ENCODE measurements at places on chromosomes 13 and 19. TPM values are rescaled to one million over a fixed set of nuclear protein-coding genes. Genes with fewer than 3 reads are reported as not detected.

DNA sequence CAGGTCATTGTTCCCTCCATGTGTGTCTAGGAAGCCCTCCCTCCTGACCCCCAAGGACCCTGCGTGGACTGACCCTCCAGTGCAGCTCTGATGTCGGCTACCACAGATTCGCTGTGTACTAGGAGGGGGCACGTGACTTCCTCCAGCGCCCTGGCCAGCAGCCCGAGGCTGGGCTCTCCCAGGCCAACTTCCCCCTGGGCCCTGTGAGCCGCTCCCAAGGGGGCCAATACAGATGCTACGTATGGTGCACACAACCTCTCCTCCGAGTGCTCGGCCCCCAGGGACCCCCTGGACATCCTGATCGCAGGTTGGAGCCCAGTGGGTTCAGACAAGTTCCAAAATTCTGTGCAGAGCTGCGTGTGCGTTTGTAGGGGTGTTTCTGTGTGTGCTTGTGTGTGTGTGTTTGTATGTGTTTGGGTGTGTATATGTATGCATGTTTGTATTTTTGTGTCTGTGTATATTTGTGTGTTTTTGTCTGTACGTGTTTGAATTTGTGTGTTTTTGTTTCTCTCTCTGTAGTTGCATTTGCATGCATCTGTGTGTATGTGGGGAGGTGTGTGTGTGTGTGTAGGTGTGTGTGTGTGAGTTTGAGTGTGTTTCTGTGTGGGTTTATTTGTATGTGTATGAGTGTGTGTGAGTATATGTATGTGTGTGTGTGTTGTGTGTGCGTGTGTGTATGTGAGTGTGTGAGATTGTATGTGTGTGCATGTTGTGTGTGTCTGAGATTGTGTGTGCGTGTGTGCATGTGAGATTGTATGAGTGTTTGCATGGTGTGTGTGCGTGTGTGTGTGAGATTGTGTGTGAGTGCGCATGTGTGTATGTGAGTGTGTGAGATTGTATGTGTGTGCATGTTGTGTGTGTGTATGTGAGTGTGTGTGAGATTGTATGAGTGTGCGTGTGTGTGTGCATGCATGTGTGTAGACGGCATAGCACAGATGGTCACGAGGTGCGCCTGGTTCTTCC is 21.4 kb upstream of the LILRA2 start:
- no peak for DNase-seq

- DNase-seq, result no peak
These were observed 187.3 kb downstream of the NUFIP1 start for GRCh38 chr13:44801990-44802389.

CLIP3 gene
- total RNA-seq, result 8.2 TPM

GRCh38 chr19:19900139-19900728 is 512 bp upstream of the ZNF93 start:
- DNase-seq, result no peak

- DNase-seq, result no peak
These were observed 2.4 kb downstream of the SIGLECL1 start for GRCh38 chr19:51253088-51253806.

- DNase-seq, result no peak
These were observed 179.1 kb upstream of the MIR17HG start for GRCh38 chr13:91168386-91168711.

DNA sequence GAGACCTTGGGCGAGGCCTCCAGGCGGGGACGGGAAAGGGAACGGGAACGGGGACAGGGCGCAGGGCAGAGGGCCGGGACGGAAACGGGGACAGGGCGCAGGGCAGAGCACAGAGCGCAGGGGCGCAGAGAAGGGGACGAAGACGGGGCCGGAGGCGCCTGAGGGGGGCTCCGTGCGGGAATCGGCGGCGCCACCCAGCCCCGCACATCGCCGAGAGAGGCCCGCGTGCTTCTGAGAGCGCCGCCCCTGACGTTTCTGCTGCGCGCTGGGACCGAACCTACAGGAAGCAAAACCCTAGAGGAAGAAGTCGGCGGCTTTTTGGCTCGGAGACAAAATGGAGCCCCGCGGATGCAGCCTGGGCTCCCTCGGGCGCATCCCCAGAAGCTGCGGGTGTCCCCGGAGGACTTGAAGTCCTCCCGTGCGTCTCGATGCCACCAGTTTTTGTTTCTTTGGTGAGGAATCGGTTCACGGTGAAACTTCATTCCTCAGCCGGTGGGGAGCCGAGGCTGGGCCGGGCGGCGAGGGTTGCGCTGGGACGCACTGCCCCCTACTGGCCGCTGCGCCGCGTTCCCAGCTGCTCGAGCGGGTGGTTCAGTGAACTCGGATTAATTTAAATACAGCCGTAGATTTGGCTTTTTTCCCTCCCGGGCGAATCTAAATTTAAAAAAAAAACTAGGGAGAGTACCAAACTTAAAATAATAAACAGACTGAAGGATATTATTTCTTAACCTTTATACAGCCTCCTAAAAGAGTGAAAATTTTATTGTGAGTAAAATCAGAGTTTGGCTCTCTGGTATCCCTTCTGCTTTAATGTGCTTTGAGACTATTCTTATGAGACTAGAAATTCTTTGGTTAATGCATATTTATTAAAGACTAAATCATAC is 350.0 kb upstream of the ARGLU1 start:
- peak; percentile 91 for DNase-seq

DNA sequence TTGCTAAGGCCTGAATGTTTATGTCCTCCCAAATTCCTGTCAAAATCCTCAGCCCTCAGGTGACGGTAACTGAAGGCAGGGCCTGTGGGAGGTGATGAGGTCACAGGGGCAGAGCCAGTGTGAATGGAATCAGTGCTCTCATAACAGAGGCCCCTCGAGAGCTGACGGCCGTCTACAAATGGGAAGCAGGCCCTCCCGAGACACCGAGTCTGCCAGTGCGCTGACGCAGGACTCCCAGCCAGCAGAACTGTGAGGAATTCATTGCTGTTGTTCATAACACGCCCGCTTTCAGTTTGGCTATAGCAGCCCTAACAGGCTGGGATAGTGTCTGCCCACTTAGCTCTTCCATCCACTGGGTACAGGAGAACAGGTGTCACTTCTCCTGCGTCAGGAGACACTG is 41.2 kb downstream of the CARS2 start:
- DNase-seq, result no peak

ZNF296 gene
- not detected for total RNA-seq

GRCh38 chr13:73341748-73342147 is 282.9 kb downstream of the KLF5 start:
- DNase-seq, result no peak

DNA sequence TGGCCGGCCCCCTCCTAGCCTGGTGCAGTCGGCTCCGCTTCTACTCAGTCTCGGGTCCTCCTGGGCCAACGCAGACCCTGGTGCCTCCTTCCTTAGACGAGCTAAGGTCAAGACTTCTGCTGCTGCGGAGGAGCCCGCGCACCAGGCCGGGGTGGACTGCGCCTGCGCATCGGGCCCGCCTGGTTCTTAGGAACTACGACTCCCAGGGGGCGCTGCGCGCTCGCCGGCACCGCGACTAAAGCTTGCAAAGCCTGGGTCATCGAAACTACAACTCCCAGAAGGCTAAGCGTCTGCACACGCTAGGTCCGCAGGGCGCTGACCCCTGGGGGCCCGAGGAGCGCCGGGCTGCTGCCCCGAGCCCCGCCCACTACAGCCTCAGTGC is at the start of gene ZNF835:
ZNF835 (minus strand) TSS at position 145 of the 382 bp plus-strand sequence. CDS start 6,559 bp downstream, outside the sequence.
- no peak for DNase-seq

GRCh38 chr19:16208847-16209665 is 11.3 kb downstream of the AP1M1 start:
- DNase-seq, result no peak
